ENCODE measurements at places on chromosomes 7 and 10.

DNA sequence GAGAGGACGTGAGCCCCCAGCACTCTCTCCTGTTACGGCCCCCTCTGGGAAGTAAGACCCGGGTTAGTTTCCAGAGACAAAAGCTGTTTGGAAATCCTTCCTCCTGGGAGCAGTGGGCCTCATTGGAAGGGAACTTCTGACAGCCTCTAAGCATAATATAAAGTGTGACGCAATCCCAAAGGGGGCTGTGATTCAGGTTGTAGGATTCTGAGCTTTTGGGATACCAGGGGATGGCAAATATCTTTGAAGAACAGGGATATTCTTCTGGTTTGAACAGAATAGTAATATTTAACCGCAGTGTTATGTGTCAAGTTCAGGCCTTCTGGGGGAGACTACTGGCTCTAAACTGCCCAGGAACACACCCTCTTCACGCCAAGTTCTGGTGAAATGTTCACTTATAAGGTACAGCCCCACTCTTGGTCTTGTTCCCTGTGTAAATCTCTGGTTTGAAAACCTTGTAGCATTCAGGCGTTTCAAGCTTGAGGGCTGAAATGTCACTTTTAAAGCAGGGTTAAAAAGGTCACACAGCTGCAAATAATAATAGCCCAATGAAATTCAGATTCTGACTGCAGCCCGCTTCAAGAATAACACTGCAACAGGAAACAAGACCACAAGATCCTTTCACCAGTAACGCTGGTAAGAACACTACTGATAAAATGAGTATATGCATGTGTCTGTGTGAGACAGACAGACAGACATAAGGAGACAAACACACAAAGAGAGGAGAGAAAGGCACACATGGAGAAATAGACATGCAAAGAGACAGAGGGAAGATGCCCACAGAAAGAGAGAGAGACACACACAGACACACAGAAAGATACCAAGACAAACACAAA, 69.0 kb downstream of the CREB5 start:
- DNase-seq, result no peak

DNA sequence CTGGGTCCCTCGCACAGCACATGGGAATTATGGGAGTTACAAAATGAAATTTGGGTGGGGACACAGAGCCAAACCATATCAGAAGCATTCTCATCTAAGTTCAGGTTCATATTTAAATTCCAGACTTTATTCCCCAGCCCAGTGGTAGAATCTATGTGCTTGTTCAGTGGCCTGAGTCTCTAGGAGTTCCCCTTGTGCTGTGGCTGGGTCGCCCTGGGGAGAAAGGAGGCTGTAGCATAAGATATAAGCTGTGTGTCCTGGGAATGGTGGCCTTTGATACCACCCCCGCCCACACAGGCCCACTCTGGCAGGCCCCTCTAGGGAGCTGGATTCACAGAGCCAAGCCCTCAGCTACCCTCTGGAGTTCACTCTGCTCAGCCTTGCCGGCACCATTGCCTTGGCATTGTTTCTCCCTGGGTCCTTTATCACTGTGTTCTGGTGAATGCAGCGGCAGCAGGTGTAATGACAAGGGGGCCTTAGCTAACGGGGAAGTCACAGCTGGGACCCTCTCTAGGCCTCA, 64.2 kb downstream of the MINDY4 start:
- DNase-seq, result no peak

DNA sequence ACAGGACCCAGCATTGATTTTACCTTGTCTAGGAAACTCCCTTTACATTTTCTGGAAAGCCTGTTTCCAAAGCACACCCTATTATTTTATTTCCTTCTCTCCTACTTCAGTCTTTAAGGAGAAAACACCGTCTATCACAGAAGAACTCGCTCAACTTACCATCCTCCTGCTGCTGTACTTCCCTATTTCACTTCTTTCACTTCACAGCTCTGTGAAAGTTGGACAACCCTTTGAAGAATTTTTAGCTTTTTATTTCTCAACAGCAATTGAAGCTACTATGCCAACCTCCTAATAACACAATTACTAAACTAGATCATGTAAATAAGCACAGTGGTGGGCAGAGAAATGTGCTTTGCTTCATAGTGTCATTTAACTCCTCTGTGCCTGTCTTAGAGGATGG, 166.5 kb downstream of the TFEC start:
- no peak for DNase-seq

- DNase-seq, result no peak
These were observed 81.2 kb downstream of the EPC1 start for GRCh38 chr10:32265756-32266155.

DNA sequence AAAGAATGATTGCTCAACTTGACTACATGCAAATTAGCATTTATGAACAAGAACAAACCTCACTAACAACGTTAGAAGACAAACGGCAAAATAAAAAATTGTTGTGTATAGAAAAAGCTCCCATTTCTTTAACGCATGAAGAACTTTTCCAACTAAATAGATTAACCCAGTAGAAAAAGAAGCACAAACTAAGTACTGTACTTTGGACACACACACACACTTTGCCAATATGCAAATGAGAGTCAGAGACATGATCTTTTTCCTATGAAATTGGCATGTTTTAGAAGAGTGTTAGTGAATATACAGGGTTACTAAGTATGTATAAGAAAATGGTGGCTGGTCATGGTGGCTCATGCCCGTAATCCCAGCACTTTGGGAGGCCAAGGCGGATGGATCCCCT, 355.6 kb downstream of the SH2D4B start:
- no peak for DNase-seq

DNA sequence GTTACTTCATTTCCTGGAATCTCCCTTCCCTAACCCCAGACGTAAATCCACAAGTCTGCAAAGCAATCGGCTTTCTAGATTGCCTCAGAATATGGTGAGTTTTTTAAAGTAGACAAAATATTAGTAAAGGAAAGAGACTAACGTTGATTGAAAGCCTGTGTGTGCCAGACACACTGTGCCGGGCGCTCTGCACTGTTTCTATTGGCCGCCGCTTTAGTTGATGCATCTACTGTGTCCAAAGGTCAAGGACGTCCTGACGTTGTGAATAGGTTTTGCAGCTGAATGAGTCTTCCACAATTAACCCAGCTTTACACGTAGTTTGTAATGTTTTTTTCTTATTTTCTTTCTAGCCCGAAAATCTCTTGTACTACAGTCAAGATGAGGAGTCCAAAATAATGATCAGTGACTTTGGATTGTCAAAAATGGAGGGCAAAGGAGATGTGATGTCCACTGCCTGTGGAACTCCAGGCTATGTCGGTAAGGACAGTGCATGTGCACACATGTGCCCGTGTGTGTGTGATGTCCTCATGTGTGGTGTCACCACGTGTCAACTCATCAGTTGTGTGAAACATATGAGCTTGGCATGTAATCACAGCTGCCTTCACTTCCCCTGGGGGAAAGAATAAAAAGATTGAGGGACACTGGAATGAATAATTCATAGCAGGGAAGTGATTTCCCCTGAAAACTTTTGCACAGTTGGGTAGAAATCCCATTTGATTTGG, 232.0 kb downstream of the CCDC3 start:
- no peak for DNase-seq

DNA sequence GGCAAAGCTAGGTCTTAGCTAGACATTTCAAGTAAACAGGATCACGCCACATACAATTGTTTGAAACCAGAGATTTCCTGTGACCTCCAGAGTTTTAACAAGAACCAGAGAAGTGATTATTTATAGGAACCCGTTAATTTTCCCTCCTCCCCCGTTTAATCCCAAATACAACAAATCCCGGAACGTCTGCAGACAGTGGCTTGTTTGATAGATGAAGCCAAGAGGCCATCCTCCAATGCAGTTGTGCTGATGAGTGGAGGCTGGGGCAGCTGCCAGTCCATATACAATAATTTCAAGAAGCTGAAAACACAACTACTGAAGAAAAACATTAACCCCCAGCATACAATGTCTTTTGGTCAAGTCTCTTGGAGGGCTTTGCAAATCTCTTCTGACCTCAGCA, 971.6 kb upstream of the ZNF722 start:
- no peak for DNase-seq

GRCh38 chr7:75945297-75946168, 30.6 kb downstream of the POR start:
- DNase-seq, result no peak

- no peak for DNase-seq
These were observed 159.5 kb upstream of the KLF14 start for GRCh38 chr7:130893441-130893894.

- no peak for DNase-seq
These were observed 11.8 kb upstream of the TIAL1 start for GRCh38 chr10:119608316-119609155.

DNA sequence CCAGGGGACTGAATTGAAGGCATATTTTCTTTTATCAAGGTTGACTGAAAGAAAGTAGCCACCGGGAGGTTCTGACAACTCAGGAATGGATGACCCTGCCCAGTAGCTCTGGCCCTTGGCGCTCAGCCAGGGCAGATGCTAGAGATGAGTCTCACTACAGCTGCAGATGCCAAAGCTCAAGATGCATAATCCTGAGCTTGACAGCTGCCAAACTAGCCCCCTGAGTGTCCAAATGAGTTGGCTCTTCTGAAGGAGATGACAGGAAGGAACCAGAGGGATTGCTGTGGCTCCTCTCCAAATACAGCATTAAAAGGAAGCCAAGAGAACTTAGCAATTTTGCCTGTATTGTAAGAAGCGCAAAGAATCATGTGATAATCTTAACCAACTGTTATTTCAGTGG, 78.4 kb downstream of the NXPH1 start:
- no peak for DNase-seq

DNA sequence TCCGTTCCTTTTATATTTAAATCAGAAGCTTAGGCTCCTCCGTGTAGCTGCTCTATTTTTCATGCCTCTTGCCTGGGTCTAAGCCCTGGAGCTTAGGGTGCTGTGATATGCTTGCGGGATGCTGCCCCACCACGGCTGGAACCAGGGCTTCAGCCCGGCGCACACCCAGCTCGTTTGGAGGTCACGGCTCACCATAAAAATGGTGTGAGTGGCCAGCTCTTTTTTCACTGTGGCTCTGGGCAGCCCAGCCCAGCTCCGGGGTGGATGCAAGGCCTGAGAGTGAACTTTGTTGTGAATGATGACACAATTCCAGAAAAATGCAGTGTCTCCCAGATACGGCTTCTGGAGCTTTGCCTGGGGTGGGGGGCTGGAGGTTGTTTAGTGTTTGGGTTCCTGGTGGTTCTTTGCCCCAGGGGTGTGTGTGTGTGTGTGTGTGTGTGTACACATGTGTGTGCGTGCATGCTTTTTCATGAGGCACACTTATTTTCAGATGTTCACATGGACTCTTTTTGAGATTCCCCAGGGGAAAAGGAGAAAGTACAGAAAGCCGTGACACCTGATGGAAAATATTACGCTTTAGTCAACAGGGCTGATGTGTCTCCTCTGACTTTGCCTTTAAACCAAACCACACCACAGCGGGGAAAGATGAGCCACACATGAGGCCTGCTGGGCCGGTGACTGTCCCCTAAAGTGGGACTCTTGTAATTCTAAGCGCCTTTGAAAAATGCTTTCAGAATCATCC, 46.2 kb downstream of the GRK5 start:
- DNase-seq, result no peak

- DNase-seq, result no peak
These were observed 202.2 kb downstream of the PHF14 start for GRCh38 chr7:11175887-11176286.

DNA sequence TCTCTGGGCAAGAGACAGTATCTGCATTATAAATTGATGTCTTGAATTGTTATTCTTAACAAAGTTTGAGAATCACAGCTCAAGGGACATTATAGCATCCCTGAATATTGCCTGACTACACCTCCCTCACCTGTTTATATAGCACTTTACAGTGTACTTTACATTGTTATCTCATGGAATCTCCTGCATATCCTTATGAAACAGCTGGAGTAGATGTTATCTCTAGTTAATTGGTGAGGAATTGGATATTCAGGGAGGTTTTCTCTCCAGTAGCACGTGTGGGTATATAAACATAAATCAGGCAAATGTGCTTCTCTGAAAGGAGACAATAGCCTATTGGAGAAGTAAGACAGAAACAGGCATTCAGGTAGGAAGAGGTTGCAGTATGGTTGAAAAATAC, 117.2 kb downstream of the SRI start:
- DNase-seq, result no peak

DNA sequence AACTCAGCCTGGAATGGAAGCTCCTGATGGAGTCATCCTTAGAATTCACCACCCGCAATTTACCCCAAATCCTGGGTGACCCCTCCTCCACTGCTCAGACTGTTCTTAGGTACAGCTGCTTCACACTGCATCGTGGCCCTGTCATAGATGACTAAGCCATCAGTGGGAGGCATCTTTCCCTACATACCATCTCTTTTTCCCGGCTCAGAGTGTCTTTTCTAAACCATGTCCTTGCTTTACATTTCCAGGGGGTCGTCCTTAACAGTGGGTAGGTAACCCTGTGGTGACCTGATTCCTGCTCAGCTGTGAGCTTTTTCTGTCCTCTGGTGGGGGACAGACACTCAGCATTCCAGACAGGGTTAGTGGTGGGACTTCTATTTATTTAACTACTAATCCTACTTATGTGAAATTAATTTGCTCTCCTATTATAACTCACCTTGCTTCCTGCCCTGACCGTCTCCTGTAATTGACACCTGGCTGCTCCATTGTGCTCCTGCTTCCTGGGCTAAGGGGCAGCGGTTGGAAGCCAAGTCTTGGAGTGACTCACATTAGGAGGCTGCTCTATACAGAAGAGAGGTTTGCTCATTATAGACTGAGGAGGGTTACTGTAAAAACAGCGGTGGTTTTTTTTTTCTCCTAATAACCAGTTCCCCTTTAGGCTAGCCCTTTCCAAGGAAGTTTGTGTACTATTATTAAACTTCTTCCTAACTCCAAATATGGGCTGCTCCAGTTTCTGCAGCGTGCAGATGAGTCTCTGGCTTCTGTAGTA, 40.6 kb downstream of the PYROXD2 start:
- no peak for DNase-seq

GRCh38 chr10:84599254-84599653, 270.9 kb downstream of the CCSER2 start:
- DNase-seq, result no peak

- no peak for DNase-seq
These were observed 129.3 kb upstream of the JCAD start for GRCh38 chr10:30188556-30189237.

GRCh38 chr10:72088889-72089575, 681 bp upstream of the SPOCK2 start:
- DNase-seq, result no peak

DNA sequence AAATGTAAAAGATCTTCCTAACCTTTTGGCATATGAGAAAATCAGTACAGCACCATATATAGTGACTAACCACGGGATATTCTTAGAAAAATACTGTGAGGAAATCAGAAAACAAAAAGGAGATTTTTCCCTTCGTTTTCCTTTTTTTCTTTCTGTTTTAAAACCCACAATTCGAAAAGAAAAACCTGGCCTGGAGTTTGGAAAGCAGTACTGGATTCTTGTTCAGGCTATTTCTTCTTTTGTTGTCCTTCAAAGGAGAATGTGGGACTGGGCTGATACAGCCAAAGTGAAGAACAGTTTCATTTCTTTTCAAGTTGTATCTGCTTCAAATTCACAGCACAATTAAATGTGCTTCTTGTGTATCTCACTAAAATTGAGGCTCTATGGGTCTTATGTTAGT, 156.8 kb upstream of the PHYHIPL start:
- no peak for DNase-seq

- no peak for DNase-seq
These were observed 83.6 kb downstream of the NXPH1 start for GRCh38 chr7:8516976-8517375.

GRCh38 chr10:113047605-113047962, 97.5 kb downstream of the TCF7L2 start:
- no peak for DNase-seq
